ENCODE measurements at places on chromosomes 13 and 19.

GRCh38 chr19:13172346-13173138 lies 22.3 kb downstream of the IER2 start:
- DNase-seq: no peak

- no peak for DNase-seq
Measured at GRCh38 chr13:26476111-26476781, 81.2 kb upstream of the WASF3 start.

DNA sequence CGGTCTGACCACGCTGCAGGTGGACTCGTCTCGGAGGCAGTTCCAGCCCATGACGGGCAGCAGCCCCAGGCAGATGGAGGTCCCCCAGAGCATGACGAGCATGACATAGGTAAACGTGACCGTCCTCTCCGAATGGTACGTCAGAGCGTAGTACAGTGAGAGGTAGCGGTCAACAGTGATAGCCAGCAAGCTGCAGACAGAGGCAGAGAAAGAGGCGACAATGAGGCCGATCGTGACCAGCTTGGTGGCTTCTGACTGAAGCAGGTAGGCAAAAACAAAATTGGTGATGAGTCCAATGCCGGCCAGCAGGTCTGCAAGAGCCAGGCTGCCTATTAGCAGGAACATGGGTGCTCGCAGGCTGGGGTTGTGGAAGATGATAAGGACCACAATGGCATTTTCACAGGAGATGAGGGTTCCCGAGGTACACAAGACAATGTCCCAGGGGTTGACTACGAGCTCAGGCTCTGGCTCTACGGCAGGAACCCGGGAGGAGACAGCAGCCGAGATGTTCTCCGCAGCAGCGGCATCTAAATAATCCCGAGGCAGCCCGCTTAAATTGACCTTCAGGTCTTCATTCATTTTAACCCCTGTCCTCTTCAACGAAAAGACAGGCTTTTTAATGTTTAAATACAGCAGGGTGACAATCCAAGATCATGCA lies 1.2 kb downstream of the GPR12 start:
- peak; percentile 14 for DNase-seq

DNA sequence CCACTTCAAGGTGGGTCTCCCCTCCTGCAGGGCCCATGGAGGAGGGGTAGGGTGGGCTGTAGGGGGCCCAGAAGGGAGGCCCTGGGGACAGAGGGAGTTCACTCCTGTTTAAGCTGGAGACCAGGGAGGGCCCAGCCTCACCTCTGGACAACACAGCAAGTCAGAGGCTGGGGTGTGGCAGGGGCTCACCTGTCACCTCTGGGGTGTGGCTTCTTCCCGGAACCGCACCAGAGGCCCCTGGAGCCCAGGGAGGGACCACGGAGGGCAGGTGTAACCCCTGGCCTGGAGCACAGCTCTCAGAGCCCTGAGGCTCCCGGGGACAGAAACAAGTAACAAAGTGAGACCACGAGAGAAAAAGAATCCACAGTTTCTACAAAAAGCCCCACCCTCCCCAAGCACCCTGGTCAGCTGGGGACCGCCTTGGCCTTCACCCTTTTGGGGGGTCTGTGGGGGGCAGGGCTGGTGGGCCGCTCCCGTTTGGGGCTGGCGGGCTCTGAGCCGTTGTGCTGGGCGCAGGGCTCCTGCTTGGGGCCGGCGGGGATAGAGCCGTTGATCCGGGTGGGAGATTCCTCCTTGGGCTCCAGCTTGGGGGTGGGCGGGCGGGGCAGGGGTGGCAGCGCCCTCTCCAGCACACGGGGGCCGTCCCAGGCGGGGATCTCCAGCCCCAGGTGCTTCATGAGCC lies 8.0 kb downstream of the SIRT6 start:
- no peak for DNase-seq

GRCh38 chr19:47230054-47230920 lies 712 bp downstream of the BBC3 start:
- no peak for DNase-seq

- DNase-seq: no peak
Measured at GRCh38 chr13:37959284-37959683, 89.7 kb upstream of the TRPC4 start.

All from NCI-H2227 treated with DMSO at 0.1 percent for 48 hours (cell line).